Osteocyte (in vitro differentiated cells): ENCODE measurements at places on chromosomes 1 and 21. TPM values are rescaled to one million over a fixed set of nuclear protein-coding genes. Genes with fewer than 3 reads are reported as not detected.

- no peaks in the 10 kb centered on the region for H3K36me3 ChIP-seq
- no peak for DNase-seq
- H3K4me3 ChIP-seq: no peak overlapping the region
- no peaks in the 10 kb centered on the region for H3K27me3 ChIP-seq
- H3K4me1 ChIP-seq: no peaks in the 10 kb centered on the region
- H3K27ac ChIP-seq: no peak overlapping the region
Measured at GRCh38 chr1:245440922-245441321, 286.1 kb downstream of the KIF26B start.

GRCh38 chr1:59549903-59550302, 253.0 kb downstream of the FGGY start:
- H3K4me1 ChIP-seq: peaks cover 8% of the 10 kb centered on the region
- H3K4me3 ChIP-seq: no peak overlapping the region
- no peaks in the 10 kb centered on the region for H3K27me3 ChIP-seq

DNA sequence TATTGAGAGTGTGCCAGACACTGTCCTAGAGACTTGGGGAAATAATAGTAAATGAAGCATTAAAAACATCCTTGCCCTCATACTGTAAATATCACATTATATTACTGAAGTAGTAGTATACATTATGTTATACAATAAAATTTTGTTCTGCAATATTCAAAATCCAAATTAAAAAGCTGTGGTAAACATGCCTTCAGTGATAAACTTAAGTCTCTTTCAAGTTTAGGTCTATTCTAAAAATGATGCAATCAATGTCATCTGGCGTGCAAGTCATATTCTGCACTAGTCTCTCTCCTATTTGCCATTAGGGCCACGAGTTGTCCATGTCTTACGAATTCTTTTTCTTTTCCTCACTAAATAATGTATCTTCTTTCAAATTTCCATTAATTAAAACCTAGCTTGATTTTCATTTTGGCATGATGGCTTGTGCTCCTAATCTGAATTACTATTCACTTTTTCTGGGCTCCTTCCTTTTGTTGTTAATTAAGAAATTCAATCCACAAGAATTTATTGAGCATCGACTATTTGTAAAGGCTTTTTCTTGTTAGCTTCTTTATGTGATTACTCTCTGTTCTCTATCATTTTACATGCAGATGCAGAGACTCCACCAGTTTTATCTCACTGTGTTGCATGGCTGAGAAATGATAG, 130.7 kb downstream of the COQ8A start:
- H3K4me3 ChIP-seq: no peak overlapping the region
- H3K36me3 ChIP-seq: peaks cover 51% of the 10 kb centered on the region
- no peaks in the 10 kb centered on the region for H3K4me1 ChIP-seq
- H3K27me3 ChIP-seq: no peaks in the 10 kb centered on the region
- no peak overlapping the region for H3K27ac ChIP-seq

- no peaks in the 10 kb centered on the region for H3K4me1 ChIP-seq
- DNase-seq: peak; percentile 65
- H3K27me3 ChIP-seq: no peaks in the 10 kb centered on the region
Measured at GRCh38 chr1:34129630-34130029, 35.4 kb downstream of the CSMD2 start.

- DNase-seq: no peak
- peaks cover 58% of the 10 kb centered on the region for H3K27me3 ChIP-seq
- peaks cover 2% of the 10 kb centered on the region for H3K36me3 ChIP-seq
- no peaks in the 10 kb centered on the region for H3K4me1 ChIP-seq
Measured at GRCh38 chr1:240522122-240522822, 89.7 kb downstream of the GREM2 start.

GRCh38 chr21:35529171-35529863, 480.2 kb upstream of the RUNX1 start:
- H3K4me3 ChIP-seq: no peak overlapping the region
- H3K27me3 ChIP-seq: no peaks in the 10 kb centered on the region
- no peaks in the 10 kb centered on the region for H3K36me3 ChIP-seq
- peak overlapping the region; percentile 44 for H3K27ac ChIP-seq

DNA sequence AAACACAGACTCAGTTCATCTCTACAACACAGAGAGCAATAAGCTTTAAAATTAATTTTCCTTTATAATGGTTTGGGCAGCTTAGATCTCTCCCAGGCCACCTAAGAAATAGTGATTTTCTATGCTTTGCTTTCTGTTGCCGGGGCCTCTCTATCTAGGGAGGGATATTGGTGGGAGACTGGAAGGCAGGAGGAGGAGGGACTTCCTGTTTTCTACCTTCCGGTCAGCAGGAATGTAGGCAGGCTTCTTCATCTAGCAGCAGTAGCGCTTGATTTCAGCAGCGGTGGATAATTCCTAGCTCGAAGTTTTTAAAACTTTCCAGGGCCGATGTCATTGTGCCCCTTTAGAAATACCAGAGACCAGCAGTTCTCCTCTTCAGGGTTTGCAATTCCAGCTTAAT, 5.1 kb upstream of the DESI2 start:
- H3K27me3 ChIP-seq: peaks cover 7% of the 10 kb centered on the region
- no peaks in the 10 kb centered on the region for H3K36me3 ChIP-seq
- H3K4me3 ChIP-seq: no peak overlapping the region

DNA sequence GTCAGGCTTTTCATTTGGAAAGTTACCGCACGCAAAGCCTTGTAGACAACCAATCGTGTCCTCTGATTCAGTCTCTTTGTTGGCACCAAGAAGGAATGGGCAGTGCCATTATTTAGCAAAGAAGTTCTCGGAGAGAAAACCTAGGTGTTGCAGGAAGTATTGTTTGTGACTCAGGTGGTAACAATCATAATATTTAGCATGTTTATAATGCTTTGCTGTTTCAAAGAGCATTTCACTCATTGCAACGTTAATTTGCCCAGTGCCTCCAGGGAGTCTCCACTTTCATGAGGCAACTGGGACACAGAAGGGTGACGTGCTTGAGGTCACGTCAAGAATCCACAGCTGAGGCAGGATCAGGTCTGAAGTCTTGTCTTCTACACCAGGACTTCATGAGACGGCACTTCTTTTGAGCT, 31.4 kb downstream of the STPG1 start:
- H3K27ac ChIP-seq: no peak overlapping the region
- H3K4me1 ChIP-seq: peaks cover 26% of the 10 kb centered on the region
- peaks cover 5% of the 10 kb centered on the region for H3K36me3 ChIP-seq
- no peak overlapping the region for H3K4me3 ChIP-seq
- DNase-seq: peak; percentile 10

GRCh38 chr1:14442669-14443068, 155.8 kb upstream of the KAZN start:
- no peak overlapping the region for H3K4me3 ChIP-seq
- peaks cover 2% of the 10 kb centered on the region for H3K4me1 ChIP-seq
- no peak for DNase-seq
- no peaks in the 10 kb centered on the region for H3K27me3 ChIP-seq
- H3K36me3 ChIP-seq: no peaks in the 10 kb centered on the region

GRCh38 chr1:104706631-104707147, 957.0 kb downstream of the AMY1C start:
- DNase-seq: no peak
- H3K27ac ChIP-seq: no peak overlapping the region
- no peaks in the 10 kb centered on the region for H3K36me3 ChIP-seq
- no peak overlapping the region for H3K4me3 ChIP-seq
- H3K4me1 ChIP-seq: peaks cover 4% of the 10 kb centered on the region

GRCh38 chr21:36162631-36163030, 6.0 kb downstream of the DOP1B start:
- H3K27me3 ChIP-seq: no peaks in the 10 kb centered on the region
- H3K27ac ChIP-seq: no peak overlapping the region
- H3K4me3 ChIP-seq: no peak overlapping the region
- H3K36me3 ChIP-seq: peaks cover 3% of the 10 kb centered on the region
- DNase-seq: no peak

DNA sequence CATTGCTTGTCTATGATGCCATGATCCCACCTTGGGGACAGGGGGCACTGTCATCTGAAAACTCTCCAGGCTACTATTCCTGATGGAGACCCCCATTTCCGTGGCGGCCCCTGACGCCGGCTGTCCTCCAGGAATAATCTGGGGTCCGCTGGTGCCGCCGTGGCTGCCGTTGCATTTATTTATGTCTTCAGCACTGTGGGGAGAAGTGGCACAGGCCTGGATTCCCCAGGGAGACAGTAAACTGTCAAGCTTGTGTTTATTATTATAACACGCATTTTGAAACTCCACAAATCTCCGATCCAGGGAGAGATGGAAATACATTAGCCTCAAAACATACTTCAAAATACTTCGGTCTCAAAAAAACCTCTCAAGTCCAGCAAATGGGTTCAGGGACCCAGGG, 126.9 kb upstream of the C1orf174 start:
- H3K4me3 ChIP-seq: no peak overlapping the region
- H3K36me3 ChIP-seq: no peaks in the 10 kb centered on the region
- H3K27ac ChIP-seq: no peak overlapping the region

DNA sequence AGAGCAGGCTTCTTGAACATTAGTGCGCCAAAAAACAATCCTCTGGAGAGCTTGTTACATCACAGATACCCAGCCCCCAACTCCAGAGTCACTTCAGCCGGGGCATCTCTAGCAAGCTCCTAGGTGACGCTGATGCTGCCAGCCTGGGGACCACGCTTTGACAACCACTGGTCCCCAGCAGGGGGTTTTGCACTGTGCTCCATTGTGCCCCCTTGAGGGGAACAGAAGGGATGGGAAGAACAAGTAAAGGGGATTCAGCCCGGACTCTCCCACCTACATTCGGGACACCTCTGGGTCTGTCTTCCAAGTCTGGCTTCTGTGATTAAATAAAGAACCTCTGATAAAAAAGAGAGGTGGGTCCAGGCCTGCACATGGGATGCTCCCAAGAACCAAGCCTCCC, 60.4 kb downstream of the ATP5PO start:
- no peaks in the 10 kb centered on the region for H3K36me3 ChIP-seq
- peaks cover 59% of the 10 kb centered on the region for H3K4me1 ChIP-seq
- H3K27ac ChIP-seq: peak overlapping the region; percentile 21

GRCh38 chr1:117654493-117655219, 48.8 kb downstream of the TENT5C start:
- H3K36me3 ChIP-seq: no peaks in the 10 kb centered on the region
- H3K27me3 ChIP-seq: no peaks in the 10 kb centered on the region
- H3K4me1 ChIP-seq: peaks cover 3% of the 10 kb centered on the region
- DNase-seq: no peak

DNA sequence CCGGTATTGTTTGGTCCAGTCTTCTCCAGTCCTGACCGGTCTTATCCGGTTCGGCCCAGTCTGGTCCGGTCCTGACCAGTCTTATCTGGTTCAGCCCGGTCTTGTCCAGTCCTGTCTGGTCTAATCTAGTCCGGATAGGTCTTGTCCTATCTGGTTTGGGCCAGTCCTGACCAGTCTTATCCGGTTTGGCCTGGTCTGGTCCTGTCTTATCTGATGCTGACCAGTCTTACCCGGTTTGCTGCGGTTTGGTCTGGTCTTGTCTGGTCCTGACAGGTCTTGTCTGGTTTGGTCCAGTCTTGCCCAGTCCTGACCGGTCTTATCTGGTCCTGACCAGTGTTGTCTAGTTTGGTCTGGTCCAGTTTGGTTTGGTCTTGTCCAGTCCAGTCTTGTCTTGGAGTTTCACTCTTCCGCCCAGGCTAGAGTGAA, 30.1 kb downstream of the DHX9 start:
- H3K36me3 ChIP-seq: peaks cover 68% of the 10 kb centered on the region
- H3K4me1 ChIP-seq: no peaks in the 10 kb centered on the region
- H3K27me3 ChIP-seq: no peaks in the 10 kb centered on the region
- no peak overlapping the region for H3K4me3 ChIP-seq
- H3K27ac ChIP-seq: peak overlapping the region; percentile 64

- peaks cover 13% of the 10 kb centered on the region for H3K27me3 ChIP-seq
- no peak overlapping the region for H3K4me3 ChIP-seq
- no peak overlapping the region for H3K27ac ChIP-seq
- no peaks in the 10 kb centered on the region for H3K4me1 ChIP-seq
- DNase-seq: no peak
Measured at GRCh38 chr1:195097316-195097715, 1510.9 kb downstream of the KCNT2 start.

GRCh38 chr1:2847086-2847985, 45.8 kb upstream of the TTC34 start:
- no peaks in the 10 kb centered on the region for H3K4me1 ChIP-seq
- no peaks in the 10 kb centered on the region for H3K27me3 ChIP-seq
- DNase-seq: no peak
- no peak overlapping the region for H3K4me3 ChIP-seq
- peaks cover 2% of the 10 kb centered on the region for H3K36me3 ChIP-seq
- H3K27ac ChIP-seq: no peak overlapping the region

GRCh38 chr1:19800076-19800804, 524 bp upstream of the TMCO4 start:
- H3K36me3 ChIP-seq: no peaks in the 10 kb centered on the region
- DNase-seq: no peak
- H3K4me3 ChIP-seq: peak overlapping the region; percentile 81
- H3K4me1 ChIP-seq: peaks cover 29% of the 10 kb centered on the region
- H3K27me3 ChIP-seq: no peaks in the 10 kb centered on the region

- peaks cover 14% of the 10 kb centered on the region for H3K36me3 ChIP-seq
- no peaks in the 10 kb centered on the region for H3K27me3 ChIP-seq
- DNase-seq: no peak
- H3K4me3 ChIP-seq: no peak overlapping the region
- peaks cover 10% of the 10 kb centered on the region for H3K4me1 ChIP-seq
- H3K27ac ChIP-seq: no peak overlapping the region
Measured at GRCh38 chr1:224267925-224268324, 62.0 kb downstream of the NVL start.

DNA sequence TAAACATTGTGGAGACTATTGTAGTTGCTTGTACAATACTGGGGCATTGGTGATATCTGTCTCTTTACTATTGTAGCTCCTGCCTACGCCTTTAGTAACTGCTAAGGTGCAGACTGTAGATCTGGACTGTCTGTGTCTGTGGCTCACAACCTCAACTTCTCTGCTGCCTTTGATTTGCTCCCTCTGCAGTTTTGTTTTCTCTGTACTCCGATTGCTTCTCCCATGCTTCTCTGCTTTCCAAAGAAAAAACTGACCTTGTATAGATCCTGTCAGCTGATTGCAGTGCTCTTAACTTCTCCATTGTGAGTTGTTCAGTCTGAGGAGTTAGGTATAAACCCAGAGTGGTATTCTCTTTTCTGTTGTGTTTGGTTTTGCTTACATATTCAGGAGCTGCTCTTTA, 15.3 kb downstream of the MAGI3 start:
- peaks cover 9% of the 10 kb centered on the region for H3K4me1 ChIP-seq
- H3K4me3 ChIP-seq: no peak overlapping the region
- no peaks in the 10 kb centered on the region for H3K36me3 ChIP-seq
- no peak overlapping the region for H3K27ac ChIP-seq
- no peak for DNase-seq
- H3K27me3 ChIP-seq: no peaks in the 10 kb centered on the region

GRCh38 chr1:2975466-2976179, 45.6 kb upstream of the ACTRT2 start:
- H3K27me3 ChIP-seq: no peaks in the 10 kb centered on the region
- H3K27ac ChIP-seq: no peak overlapping the region
- DNase-seq: peak; percentile 83
- H3K36me3 ChIP-seq: no peaks in the 10 kb centered on the region

GRCh38 chr1:93346421-93346993, 800 bp downstream of the DR1 start:
- no peak for DNase-seq
- peak overlapping the region; percentile 86 for H3K4me3 ChIP-seq
- H3K36me3 ChIP-seq: no peaks in the 10 kb centered on the region
- H3K27me3 ChIP-seq: no peaks in the 10 kb centered on the region
- peak overlapping the region; percentile 92 for H3K27ac ChIP-seq

The PRDX1 gene
- total RNA-seq: 291 and 292 TPM in 2 replicates

The NUF2 gene
- 5.2 and 6.8 TPM in 2 replicates for total RNA-seq

The A3GALT2 gene
- total RNA-seq: 0.35 TPM in 1 of 2 replicates, not detected in the other

The NTNG1 gene
- total RNA-seq: not detected in 2 replicates

The TGFBR3 gene
- total RNA-seq: 14.1 and 17.2 TPM in 2 replicates

The TCHH gene
- total RNA-seq: 0.05 TPM in 1 of 2 replicates, not detected in the other

The RGS18 gene
- total RNA-seq: not detected in 2 replicates

The RIIAD1 gene
- total RNA-seq: not detected in 2 replicates
